ENCODE measurements at places on chromosomes 7 and 10.

- DNase-seq, result no peak
Observed at GRCh38 chr10:97564776-97565175, 7.8 kb upstream of the ANKRD2 start.

- no peak for DNase-seq
Observed at GRCh38 chr7:155589001-155589980, 42.9 kb upstream of the CNPY1 start.

GRCh38 chr10:1404323-1405260 lies 332.7 kb downstream of the ADARB2 start:
- DNase-seq, result no peak

DNA sequence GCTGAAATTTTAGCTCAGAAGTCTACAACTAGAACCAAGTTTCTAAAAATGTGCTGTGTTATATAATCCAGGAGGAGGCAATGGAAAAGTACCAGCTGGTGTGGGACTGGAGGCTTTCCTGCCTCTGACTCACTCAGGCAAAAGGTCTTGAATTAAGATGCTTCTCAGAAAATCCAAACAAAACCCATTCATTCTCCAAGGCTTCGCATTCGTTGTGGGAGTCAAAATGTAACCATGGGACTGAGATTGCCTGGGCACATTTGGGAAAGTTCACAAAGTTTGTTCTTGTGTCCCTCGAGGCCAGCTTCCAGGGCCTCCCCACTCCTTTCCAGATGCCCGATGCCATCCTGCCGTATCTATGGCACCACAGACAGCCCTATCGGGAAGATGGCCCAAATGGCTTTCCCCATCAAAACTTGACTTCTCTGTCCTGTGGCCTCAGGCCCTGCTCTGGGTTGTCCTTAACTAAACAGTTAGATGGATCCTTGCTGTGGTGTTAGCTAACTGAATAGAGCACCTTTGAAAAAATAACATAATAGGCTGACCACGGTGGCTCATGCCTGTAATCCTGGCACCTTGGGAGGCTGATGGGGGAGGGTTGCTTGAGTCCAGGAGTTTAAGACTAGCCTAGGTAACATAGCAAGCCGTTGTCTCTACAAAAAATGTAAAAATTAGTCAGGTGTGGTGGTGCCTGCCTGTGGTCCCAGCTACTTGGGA lies 180.5 kb downstream of the PFKFB3 start:
- no peak for DNase-seq

DNA sequence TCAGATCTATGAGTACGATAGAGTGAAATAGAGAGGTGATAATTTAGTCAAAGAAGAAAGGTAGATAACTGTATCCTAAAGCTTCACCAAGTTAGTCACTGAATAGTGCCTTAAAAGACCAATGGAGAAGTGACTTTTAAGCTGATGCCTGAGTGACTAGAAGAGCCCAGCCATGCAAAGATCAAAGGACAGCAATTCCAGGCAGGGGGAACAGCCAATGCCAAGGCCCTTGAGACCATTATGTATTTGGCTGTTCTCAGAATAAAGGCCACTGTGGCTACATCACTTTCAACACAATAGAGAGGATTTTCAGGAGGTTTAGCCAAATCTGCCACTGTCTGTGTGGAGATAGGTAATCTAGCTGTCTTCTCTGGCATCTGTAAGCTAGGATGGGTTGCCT lies 17.8 kb downstream of the HDAC9 start:
- DNase-seq, result no peak

GRCh38 chr10:77079592-77080300 lies 557.9 kb downstream of the KCNMA1 start:
- DNase-seq, result no peak

GRCh38 chr10:78976825-78977755 lies 91.7 kb upstream of the ZMIZ1 start:
- no peak for DNase-seq

- peak; percentile 7 for DNase-seq
Observed at GRCh38 chr10:99619090-99619800, 994 bp downstream of the SLC25A28 start.

- DNase-seq, result no peak
Observed at GRCh38 chr10:1651270-1651966, 85.9 kb downstream of the ADARB2 start.

DNA sequence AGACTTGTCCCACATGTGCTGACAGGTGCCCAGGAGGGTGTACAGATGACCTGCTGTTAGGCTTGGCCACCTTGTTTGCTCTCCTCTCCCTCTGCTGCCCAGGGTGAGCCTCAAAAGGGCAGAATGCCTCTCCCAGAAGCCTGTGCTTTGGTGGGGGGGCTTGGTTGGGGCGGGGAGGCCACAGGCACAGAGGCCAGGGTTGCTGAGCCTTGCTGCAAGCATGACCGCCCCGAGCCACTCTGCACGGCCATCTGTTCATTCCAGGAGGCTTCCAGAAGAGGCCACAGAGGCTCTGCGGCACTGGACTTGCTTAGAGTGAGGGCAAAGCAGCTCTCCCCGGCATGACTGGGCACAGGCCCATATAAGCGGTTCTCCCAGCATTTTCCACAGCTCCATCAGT lies 190.8 kb downstream of the GLRX3 start:
- no peak for DNase-seq

GRCh38 chr7:155409980-155410379 lies 47.9 kb upstream of the EN2 start:
- DNase-seq, result no peak

DNA sequence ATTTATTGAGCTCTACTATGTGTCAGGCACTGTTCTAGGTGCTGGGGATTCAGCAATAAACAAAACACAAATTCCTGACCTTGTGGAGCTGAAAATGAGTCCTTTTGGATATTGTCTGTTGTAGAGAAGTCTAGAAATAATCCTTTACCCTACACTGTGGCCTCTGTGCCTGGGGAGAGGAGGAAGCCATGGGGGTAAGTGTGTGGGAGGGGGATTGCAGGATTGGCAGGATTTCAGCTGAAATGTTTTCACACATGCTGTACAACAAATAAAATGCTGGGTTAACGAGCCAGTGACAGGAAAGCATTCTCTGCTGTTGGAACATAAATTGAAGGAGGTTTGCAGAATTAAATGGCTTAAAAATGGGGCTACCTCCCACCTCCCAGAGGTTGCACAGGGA lies 189.4 kb downstream of the FANK1 start:
- no peak for DNase-seq

DNA sequence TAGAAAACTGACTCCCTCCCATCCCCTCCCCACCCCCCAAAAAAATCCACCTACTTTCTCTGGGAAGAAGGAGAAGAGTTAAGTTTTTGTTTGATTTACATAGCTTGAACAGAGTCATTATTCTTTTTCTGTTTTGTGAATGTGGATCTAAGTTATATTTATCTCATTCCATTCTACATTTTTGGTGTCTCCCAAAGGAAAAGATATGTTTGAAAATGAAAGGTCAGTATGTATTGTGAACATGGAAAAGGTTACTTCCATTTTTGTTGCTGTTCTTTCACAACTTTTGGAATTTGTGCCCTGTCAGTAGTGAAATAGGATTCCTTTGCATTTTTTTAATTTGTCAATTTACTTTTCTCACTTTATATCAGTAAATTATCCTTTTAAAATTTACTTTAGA lies 547.9 kb downstream of the SUGCT start:
- no peak for DNase-seq

DNA sequence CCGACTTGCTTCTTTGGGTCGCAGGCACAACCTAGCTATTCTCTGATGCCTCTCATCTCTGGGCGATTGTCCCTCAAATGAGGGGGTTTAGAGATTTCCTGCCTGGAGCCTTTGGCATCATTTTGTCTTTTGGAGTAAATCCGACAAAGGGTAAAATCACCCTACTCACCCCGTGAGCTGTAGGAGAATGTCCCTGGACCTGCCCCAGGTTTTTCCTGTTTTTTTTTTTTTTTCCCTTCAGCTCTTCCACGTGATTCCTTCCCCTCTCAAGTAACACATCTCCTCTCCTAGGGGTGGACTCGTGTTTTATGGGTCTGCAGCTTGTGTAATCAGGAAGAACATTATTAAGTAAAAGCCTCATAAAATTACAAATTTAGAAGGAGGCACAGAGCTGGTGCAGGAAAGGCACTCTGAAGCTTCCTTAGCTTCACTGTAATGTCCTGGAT lies 128.4 kb upstream of the ZNF746 start:
- no peak for DNase-seq

GRCh38 chr10:86349474-86349873 lies 17.1 kb downstream of the GRID1 start:
- no peak for DNase-seq

DNA sequence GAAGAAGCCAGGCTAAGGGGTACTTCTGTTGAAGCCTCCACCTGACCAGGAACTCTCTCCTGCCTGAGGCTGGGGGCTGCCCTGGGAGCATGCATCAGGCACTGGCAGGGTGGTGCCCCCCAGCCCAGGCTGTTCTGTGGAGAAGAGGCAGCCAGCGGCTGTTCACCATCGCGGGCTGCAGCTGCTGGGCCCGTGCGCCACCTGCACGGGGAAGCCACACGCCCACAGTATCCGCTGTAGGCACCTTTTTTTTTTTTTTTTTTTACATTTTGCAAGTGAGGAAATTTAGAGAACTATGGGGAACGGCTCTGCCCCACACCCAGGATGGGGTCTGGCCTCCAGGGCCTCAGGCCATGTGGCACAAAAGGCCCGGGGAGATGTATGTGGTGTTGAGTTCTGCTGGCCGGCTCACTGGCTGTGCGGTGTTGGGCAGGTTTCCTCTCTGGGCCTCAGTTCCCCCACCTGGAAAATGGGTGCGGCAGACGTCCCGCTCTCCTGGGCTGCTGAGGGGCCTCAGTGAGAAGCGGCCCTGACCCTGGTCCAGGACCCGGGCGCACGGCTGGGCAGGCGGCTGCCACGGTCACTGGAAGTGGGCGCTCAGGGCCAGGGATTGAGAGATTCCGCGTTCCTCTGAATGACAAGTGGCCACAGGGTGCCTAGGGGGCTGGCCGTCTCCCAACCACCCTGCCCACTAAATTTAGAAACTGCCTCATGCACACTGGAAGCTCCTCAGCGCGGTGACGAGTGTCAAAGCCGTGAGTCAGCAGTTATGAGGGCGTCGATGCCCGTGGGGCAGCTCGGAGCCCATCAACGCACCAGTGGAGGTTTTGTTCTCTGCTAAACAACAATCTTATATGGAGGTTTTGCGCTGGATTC lies 8.8 kb upstream of the INTS1 start:
- DNase-seq, result peak; percentile 63

- DNase-seq, result peak; percentile 66
Observed at GRCh38 chr10:12902135-12902572, 99.4 kb downstream of the CCDC3 start.

GRCh38 chr10:6912424-6912823 lies 332.3 kb upstream of the PRKCQ start:
- no peak for DNase-seq

- no peak for DNase-seq
Observed at GRCh38 chr7:139471740-139472353, 11.6 kb downstream of the KLRG2 start.

GRCh38 chr7:7895004-7895650 lies 73.5 kb upstream of the GLCCI1 start:
- no peak for DNase-seq

GRCh38 chr7:120995654-120996053 lies 7.1 kb downstream of the CPED1 start:
- DNase-seq, result no peak

- DNase-seq, result no peak
Observed at GRCh38 chr10:132422903-132423825, 26.2 kb downstream of the PWWP2B start.

DNA sequence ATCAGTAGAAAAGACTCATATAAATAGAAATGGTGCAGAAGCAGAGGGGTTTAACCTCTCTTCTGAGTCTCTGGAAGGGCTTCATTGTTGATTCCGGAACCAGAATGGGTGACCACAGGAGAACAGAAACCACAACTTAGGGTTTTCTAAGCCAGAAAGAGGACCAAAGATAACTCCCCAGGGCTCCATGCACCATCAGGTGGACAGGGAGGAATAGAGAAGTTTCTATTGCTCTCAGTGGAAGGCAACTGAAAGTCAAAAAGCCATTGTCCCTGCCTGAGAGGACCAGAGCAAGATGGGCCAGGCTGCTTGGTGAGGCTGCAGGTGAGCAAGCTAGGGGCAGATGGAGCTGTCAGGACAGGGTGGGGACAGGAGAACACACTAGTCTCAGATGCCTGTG lies 14.6 kb upstream of the NPS start:
- DNase-seq, result no peak

- no peak for DNase-seq
Observed at GRCh38 chr10:80462299-80462980, 8.3 kb downstream of the TSPAN14 start.

DNA sequence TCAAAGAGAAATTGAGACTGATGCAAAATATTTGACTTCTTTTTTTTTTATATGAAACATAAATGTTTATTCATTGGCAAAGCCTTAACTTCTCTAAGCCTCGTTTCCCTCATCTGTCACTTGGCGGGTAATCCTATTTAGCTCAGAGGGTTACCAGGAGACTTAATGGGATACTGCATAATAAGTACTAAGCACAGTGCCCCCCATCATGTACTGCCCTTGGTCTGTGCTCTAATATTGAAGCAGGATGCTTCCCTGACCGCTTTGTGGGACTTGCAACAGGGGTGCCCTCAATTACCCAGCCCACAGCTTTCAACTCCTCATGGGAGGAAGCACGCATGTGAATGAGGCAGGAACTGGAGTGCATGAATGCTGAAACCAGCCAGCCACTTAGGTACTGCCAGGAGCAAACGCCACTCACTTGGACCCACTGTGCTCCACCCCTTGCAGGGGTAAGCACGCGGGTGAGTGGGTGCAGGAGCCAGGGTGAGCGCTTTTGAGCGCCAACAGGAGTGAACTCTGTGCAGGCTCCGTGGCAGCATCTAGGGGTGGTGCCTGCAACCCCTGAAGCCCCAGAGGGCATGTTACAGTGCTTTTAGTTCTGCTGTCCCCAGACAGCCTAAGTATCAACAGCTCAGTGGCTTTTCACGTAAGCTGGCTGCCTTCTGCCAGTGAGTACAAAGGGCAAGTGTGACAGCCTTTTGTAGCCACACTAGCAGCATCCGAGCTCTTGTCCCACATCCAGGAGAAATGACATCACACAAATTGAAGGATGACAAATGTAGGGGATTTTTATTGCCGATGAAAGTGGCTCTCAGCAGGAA lies 209.8 kb upstream of the C7orf33 start:
- DNase-seq, result no peak

GRCh38 chr10:88983939-88984338 lies 6.7 kb upstream of the FAS start:
- no peak for DNase-seq

All from stimulated activated CD4-positive, alpha-beta T cell treated with anti-CD3 and anti-CD28 coated beads, Interleukin-15, amount 100 ng/mL, for 24 hours (primary cell).